ENCODE measurements at places on chromosomes 3 and 15.
A peak's percentile ranks its signal among the peaks of the same experiment; 100 is the strongest.

GRCh38 chr15:89675606-89676005, 3.6 kb downstream of the PLIN1 start:
- DNase-seq, result no peak

- peak; percentile 94 for DNase-seq
Observed at GRCh38 chr3:10026084-10026890, at the start of gene FANCD2. Gene FANCD2 (plus strand): TSS chr3:10026437. CDS start chr3:10028658, 2,221 bp downstream.

DNA sequence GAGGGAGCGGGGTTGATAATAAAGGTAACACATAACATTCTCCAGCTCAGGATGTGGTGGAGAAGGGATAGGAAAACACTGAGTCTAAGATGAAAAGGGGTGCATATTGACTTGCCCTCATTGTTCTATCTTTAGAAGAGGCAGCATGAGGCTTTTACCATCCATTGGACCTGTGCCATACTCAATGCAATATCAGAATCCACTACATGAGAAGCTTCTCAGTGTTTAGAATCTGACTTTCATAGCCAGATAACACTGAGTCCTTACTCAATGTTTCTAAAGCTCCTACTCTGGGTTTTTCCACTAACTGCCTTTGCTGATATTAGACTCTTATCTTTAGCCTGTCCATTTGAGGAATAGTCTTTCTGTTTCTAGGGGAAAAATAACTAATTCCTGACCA, 24.3 kb upstream of the GADL1 start:
- DNase-seq, result no peak

- DNase-seq, result no peak
Observed at GRCh38 chr3:119084371-119085069, 49.9 kb upstream of the IGSF11 start.

DNA sequence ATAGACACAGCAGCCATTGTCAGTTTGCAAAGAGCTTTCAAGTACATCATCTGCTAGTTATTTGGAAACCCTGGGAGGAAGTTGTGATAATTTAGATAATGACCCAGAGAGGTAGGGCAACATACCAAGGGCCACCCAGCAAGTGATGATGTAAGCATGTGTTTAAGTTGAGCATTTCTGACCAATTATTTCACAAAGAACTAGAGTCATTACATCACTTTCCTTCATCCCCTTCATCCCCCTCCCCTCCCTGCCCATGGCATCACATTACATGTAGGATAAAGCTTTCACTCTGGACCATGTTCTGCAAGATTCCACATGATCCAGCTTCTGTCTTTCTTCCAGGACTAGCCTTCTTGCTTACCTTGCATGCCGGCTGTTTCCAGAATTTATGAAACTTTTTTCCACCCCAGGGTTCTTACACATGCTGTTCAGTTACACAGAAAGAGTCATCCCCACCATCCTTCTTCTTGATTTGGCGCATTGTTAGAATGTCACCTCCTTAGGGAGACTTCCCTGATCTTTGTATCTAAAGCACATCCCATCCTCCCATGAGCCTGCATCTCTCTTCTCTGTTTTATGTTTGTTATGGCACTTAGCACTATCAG, 71.3 kb downstream of the PTPRG start:
- no peak for DNase-seq

DNA sequence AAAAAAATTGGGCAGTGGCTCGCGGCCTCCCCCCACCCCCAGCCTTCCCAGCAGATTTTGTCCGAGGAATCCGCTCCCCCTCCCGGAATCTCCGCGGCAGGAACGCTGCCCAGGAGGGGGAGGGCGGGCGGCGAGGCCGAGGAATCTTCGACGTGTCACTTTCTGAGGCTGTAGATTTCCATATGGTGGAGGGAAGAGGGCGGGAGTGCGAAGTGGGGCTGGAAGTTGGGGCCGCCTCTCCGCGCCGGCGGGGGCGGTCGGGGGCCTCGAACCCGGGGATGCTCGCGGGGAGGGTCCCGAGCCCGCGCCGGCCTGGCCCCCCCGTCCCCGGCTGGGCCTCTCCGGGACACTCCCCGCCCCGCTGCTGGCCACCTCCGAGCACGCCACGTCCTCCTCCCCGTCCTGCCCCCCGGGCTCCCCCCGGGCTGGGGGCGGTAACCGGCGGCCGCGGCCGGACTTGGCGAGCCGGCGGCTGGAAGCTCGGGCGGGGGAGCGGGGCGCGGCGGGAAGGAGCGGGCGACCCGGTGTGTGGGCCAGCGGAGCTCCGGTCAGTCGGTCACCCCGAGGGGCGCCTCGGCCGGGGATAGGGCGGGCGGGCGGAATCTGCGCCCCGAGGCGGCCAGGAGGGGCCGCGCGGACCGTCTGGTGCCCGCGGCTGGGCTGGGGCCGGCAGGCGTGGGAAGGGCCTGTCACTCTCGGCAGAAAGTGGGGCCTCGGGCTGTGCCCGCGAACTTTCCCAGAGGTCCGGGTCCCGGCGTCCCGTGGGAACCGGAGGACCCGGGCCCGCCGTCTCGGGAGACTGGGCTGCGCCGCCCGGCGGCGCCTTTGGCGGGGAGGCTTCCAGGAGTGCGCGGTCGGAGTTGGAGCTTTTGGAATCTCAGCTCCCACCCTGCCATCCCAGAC, 951 bp downstream of the FNDC3B start:
- DNase-seq, result peak; percentile 15

- DNase-seq, result no peak
Observed at GRCh38 chr3:60770532-60770931, 480.7 kb downstream of the FHIT start.

- no peak for DNase-seq
Observed at GRCh38 chr3:27680517-27681246, 41.4 kb downstream of the EOMES start.

DNA sequence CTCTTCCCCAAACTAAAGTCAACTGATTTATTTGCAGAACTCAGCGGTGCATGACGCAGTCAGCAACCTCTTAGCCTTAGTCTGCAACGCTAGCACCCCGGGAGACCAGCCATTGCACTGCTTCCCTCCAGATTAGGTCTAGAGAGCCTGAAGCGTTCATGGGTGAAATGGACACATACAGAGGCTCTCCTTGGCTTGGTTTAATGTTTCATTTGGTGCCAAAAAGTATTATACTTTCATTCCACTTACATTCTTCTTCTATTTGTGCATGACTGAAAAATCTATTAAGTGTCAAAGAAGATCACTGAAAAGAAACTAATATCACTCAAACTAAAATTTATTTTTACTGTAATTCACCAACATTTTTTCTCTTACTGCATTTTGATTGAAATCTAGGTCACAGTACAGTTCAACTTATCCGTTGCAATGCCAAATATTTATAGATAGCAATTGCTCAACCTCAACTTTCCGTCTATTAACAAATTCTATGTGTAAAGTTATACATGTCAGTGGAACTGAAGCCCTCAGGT, 116.2 kb downstream of the ROBO1 start:
- DNase-seq, result no peak

DNA sequence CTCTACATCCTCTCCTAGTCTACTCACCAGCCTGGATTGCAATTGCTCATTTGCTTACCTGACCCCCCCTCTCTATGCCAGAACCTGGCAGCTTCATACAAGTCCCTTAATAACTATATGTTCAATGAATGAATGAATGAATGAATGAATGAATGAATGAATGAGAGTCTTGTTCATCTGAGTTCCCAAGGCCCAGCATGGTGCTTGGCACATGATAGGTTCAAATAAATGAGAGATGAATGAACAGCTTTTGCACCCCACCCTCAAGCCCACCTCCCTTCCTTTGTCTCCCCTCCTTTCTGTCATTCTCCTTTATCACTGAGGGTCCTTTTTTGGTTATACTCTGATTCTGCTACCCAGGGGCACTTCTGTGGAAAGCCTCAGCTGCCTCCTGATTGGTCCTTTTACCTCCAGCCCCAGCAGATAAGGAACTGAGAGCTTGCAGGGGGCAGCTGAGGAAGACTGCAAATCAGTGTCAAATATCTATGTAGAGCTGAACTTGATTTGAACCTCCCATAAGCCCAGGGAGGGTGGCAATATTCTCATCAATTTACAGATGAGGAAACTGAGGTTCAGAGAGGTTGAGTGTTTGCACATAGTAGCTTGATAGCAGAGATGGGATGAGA, 54.1 kb upstream of the CHRNB4 start:
- no peak for DNase-seq

GRCh38 chr3:150868282-150868681, 37.0 kb downstream of the MINDY4B start:
- DNase-seq, result no peak

GRCh38 chr3:184716622-184717398, 4.9 kb upstream of the MAGEF1 start:
- DNase-seq, result no peak

- no peak for DNase-seq
Observed at GRCh38 chr3:9019259-9019961, 56.1 kb upstream of the RAD18 start.
